ENCODE measurements at places on chromosomes 11 and 22.

DNA sequence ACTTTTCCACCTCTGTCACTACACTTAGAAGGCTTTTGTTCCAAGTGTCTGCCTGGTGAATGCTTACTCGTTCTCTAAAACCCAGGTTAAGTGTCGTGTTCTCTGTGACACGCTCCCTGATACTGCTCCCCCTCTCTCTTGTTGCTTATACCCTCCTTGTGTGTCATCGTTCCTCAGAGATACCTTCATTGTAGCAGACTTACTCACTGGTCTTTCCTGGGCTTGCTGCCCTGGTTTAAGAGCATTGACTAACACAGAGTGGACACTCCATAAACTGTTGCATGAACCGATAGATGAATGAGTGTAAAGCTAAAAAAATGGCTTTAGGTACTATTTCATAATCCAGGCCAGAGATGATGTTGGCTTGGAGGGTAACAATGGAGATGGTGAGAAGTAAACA, 171.3 kb downstream of the GRIK4 start:
- DNase-seq, result no peak

DNA sequence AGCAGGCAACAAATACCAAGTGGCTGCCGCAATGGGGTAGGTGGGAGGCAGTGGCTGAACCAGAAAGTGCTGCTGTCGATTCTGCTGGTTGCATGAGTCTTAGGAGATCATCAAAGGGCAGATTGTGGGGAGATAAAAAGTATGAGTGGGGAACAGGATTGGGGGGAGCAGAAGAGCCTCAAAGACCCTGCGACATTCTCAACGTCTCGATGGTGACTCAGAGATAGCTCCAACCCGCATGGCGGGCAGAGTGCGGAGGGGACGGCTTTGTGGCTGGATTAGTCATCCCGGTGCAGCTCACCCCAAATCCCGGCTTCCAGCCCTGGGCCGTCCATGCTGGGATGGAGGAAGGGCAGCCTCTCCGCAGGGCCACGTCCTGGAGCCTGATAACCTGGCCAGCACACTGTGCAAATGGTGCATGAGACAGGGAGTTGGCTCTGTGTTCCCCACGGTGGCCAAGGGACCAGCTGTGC, 11.6 kb upstream of the RTN4R start:
- DNase-seq, result no peak

DNA sequence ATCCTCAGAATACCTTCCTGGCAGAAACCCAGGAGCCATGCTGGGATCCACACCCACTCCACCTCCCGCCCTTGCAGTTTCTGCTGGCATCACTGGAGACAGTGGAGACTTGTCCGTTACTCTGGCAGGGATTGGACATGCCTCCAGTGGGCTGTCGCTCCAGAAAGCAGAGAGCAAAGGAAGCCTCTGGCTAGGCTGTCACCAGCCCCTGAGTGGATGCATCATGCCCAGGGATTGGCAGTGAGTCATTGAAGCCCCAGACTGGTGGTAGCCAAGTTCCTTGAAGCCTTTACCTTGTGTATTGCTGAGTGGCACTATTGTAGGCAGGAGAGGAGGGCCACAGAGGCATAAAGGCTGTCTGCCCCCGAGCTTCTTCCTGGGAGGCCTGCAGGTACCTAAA, 34.8 kb upstream of the E2F8 start:
- DNase-seq, result no peak

GRCh38 chr11:115607621-115608221, 103.5 kb upstream of the CADM1 start:
- DNase-seq, result no peak

GRCh38 chr22:45877036-45877380, 100.0 kb downstream of the WNT7B start:
- DNase-seq, result no peak

DNA sequence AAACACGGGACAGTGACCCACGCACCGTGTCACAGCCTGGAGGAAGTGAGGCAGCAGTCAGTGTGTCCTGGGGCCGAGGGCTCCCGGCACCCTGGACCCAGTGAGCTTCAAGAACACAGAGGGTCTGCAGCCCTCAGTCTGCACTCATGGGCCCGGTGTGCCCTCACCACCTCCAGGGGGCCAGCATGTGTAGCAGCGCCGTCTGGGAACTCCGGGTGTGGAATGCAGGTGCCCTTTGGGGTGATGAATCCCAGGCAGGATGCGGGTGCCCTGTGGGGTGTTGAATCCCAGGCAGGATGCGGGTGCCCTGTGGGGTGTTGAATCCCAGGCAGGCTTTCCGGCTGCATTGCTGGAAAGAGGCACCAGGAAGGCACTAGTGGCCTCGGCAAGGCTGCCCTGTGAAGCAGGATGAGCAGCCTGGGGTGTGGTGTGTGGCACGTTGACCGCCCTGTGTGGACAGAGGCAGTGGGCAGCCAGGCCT, 1399.9 kb downstream of the BRD1 start:
- DNase-seq, result no peak

DNA sequence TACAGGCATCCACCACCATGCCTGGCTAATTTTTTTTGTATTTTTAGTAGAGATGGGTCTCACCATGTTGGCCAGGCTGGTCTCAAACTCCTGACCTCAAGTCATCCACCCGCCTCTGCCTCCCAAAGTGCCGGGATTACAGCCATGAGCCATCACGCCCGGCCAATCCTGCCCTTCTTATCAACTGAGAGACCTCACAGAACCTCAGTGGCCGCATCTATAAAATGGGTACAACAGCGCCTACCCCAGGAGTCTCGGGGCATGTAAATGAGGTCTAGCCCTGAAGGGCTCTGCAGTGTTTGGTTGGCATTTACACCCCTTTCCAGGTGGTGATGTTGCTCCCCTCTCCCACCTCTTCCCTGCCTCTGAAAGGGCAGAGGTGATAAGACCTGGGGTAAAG, 11.7 kb downstream of the SYNGR1 start:
- no peak for DNase-seq

DNA sequence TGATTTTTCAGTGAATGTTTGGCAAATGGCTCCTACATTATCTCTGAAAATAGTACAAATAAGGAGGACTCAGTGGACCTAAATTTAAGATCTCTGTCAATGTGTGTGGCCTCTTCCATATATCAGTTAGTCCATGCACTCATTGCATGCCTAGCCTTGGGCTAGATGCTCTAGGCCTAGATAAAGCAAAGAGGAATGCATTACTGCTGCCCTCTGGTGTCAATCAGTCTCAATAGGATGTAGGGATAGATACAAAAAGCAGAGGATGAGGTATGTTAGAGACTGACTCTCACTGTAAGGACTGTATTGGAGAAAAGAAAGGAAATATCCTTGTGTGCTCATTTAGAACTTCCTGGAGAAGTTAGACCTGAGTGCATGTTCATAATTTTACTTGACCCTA, 42.0 kb downstream of the MS4A2 start:
- DNase-seq, result no peak

GRCh38 chr11:75868990-75869389, 54.0 kb downstream of the UVRAG start:
- DNase-seq, result no peak

Measured in stimulated activated CD8-positive, alpha-beta memory T cell treated with anti-CD3 and anti-CD28 coated beads, Interleukin-12 subunit alpha, Interleukin-12 subunit beta, amount 100 ng/mL, for 1 hour (primary cell).